Activated naive CD8-positive, alpha-beta T cell treated with anti-CD3 and anti-CD28 coated beads, Interleukin-2, amount 10 ng/mL, durations not matched to agents 7 days and 5 days (primary cell): ENCODE measurements at places on chromosomes 7 and 10. TPM values are rescaled to one million over a fixed set of nuclear protein-coding genes. Genes with fewer than 3 reads are reported as not detected.

GRCh38 chr10:7876541-7877127, 58.3 kb downstream of the TAF3 start:
- no peak overlapping the region for H3K4me3 ChIP-seq
- peaks cover 6% of the 10 kb centered on the region for H3K4me1 ChIP-seq
- DNase-seq = no peak
- H3K27ac ChIP-seq = no peak overlapping the region
- no peaks in the 10 kb centered on the region for H3K36me3 ChIP-seq
- H3K27me3 ChIP-seq = no peaks in the 10 kb centered on the region

- no peak overlapping the region for H3K27ac ChIP-seq
- peaks cover 8% of the 10 kb centered on the region for H3K27me3 ChIP-seq
- H3K4me1 ChIP-seq = no peaks in the 10 kb centered on the region
- DNase-seq = no peak
- no peak overlapping the region for H3K4me3 ChIP-seq
These were observed 93.7 kb upstream of the IFRD1 start for GRCh38 chr7:112356596-112356995.

GRCh38 chr10:71523756-71524155, 127.0 kb downstream of the CDH23 start:
- H3K36me3 ChIP-seq = no peaks in the 10 kb centered on the region
- H3K27ac ChIP-seq = no peak overlapping the region
- H3K4me3 ChIP-seq = no peak overlapping the region

- no peak for DNase-seq
- H3K27me3 ChIP-seq = no peaks in the 10 kb centered on the region
- no peak overlapping the region for H3K4me3 ChIP-seq
- no peaks in the 10 kb centered on the region for H3K4me1 ChIP-seq
- H3K36me3 ChIP-seq = peaks cover 23% of the 10 kb centered on the region
These were observed 145.4 kb downstream of the LRRC4 start for GRCh38 chr7:127885843-127886242.

The MKRN1 gene
- 105 TPM for total RNA-seq

DNA sequence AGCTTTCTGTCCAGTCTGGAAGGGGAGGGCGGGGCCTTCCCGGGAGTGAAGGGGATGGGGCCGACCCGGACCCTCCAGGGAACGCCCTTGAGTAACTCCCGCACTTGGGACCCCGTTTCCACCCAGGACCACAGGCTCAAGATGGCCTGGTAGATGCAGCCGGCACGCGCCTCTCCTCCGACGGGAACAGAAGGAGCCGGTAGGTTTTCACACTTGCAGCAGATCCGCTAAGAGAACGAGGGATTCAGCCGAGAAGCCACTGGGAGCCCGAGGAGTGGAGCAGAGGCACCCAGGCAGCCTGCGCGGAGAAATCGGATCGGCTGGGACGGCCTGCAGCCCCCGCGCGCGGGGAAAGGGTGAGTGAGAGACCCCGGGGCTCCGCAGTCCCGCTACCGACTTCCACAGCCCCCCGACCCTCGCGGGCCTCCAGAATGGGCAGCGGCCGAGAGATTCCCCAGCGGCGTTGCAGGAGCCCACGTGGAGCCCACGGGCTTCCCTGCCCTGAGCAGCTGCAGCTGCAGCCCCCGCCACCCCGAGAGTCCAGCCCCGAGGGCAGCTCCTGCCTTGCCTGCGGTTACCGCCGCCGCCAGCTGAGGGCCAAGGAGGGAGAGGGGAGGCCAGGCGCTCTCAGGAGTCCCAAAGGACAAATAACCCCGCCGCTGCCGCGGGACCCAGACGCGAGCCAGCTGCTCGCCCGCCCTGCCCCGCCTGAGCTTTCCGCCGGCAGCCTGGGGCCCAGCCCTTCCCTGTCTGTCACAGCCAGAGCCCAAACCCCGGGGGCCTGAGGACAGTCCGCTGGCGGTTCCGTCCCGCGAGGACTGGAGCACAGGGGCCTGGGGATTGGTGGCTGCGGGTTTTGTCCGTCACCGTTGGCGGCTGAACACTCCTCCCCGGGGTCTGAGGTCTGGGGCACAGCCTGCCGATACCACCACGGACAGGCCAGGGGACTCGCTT, 21.8 kb downstream of the IFT22 start:
- DNase-seq = no peak
- peaks cover 10% of the 10 kb centered on the region for H3K36me3 ChIP-seq

DNA sequence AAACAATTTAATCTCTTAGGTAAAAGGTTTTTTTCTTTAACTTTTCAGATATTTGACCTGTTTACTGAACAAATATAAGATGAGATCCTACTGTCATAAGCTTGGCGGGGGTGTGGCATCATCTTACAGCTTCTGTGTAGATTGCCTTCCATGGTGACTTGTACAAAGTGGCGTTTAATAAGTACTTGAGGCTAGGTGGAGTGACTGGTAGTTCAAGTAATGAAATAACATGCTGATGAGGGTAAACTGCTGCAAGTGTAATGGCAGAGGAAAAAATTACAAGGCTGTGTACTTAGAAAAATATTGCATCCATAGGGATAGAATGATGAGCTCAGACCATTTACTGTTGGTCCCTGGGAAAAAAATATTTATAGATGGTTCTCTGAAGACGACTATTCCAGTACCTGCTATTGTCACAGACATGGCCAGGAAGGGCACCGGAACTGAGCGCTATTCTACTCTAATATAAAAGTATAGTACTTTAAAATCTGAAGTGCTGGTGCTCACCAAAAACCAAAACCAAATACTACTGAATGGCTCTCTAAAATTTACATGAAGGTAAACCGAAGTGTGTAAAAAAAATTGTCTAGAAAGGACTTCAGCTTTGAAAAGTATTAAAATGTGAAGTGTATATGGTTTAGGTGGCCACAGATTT, 42.4 kb downstream of the DNAH11 start:
- no peaks in the 10 kb centered on the region for H3K36me3 ChIP-seq
- H3K27ac ChIP-seq = no peak overlapping the region
- H3K4me1 ChIP-seq = peaks cover 6% of the 10 kb centered on the region
- H3K4me3 ChIP-seq = no peak overlapping the region
- no peak for DNase-seq

- no peak overlapping the region for H3K27ac ChIP-seq
- H3K4me3 ChIP-seq = no peak overlapping the region
These were observed 50.7 kb downstream of the KCNMA1 start for GRCh38 chr10:77586719-77587415.

The DNAH11 gene
- total RNA-seq = 0.43 TPM

The CRTAC1 gene
- total RNA-seq = not detected

DNA sequence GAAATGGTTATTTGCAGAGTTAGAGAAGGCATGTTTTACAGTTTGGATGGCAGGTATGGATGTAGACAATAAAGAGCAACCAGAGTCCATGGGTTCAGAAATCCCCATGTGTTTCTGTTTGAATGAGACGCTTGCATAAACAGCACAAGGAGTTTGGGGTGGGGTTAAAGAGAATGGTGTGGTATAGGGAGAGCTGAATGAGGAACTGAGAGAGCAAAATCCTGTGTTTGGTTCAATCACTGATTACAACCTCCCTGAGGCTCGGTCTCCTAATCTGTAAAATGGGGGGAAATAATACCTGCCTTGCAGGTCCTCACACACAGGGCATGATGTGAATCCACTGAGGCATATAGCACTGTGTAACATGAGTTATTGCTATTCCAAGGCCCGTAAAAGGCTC, 23.7 kb downstream of the CAV1 start:
- no peaks in the 10 kb centered on the region for H3K36me3 ChIP-seq
- no peak overlapping the region for H3K27ac ChIP-seq
- peaks cover 13% of the 10 kb centered on the region for H3K27me3 ChIP-seq
- no peak overlapping the region for H3K4me3 ChIP-seq
- DNase-seq = no peak
- H3K4me1 ChIP-seq = no peaks in the 10 kb centered on the region

- DNase-seq = no peak
- peaks cover 3% of the 10 kb centered on the region for H3K4me1 ChIP-seq
- peaks cover 3% of the 10 kb centered on the region for H3K36me3 ChIP-seq
- peaks cover 51% of the 10 kb centered on the region for H3K27me3 ChIP-seq
- H3K27ac ChIP-seq = no peak overlapping the region
These were observed 2.5 kb downstream of the ADRA2A start for GRCh38 chr10:111079241-111079760.

The CTAGE8 gene
- 1.1 TPM for total RNA-seq

DNA sequence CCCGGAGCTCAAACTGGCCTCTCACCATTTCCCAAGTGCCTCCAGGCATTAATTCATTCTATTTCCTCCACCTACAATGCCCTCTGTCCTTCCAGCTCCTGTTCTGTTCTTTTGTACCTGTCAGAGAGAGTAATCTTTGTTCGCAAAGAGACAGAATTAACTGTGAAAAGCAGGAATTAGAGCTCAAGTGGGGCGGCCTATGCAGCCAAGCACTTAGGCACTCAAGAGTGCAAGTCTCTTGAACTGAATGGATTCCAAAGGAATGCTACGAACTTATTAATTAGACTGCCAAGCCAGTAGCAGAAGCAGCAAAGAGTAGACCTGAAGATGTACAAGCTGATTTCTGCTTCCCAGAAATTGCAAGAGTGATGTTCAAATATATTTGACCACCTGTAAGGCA, 338.3 kb upstream of the AUTS2 start:
- DNase-seq = no peak
- no peaks in the 10 kb centered on the region for H3K4me1 ChIP-seq
- H3K4me3 ChIP-seq = no peak overlapping the region
- H3K27ac ChIP-seq = no peak overlapping the region
